ENCODE measurements at places on chromosomes 4 and X.

GRCh38 chr4:186709517-186709916 lies 14.1 kb downstream of the FAT1 start:
- DNase-seq: no peak

DNA sequence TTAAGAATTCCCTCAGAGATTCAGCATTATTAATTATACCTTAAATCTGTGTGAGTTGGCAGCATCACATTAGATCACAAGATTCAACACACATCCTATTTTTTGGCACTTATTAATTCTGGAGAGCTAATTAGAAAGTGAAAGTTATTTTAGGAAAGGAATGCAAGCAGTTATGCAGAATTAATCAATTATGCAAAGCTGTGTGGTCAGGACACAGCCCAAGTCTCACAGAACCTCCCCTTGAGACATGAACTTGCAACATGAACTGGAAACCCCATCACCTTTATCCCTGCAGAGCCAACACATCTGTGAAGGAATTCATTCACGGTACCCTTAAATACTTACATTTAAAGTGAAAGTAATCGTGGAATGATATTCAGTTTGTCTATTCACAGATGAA lies 80.5 kb downstream of the TSPAN5 start:
- DNase-seq: no peak

- no peak for DNase-seq
Observed at GRCh38 chrX:44058339-44058738, 85.1 kb upstream of the NDP start.

- DNase-seq: peak; percentile 11
Observed at GRCh38 chrX:30735839-30736238, 82.6 kb downstream of the GK start.

GRCh38 chrX:109487640-109488039 lies 5.8 kb upstream of the GUCY2F start:
- DNase-seq: no peak
